RWPE1 (cell line): ENCODE measurements at places on chromosomes 7 and 10.

DNA sequence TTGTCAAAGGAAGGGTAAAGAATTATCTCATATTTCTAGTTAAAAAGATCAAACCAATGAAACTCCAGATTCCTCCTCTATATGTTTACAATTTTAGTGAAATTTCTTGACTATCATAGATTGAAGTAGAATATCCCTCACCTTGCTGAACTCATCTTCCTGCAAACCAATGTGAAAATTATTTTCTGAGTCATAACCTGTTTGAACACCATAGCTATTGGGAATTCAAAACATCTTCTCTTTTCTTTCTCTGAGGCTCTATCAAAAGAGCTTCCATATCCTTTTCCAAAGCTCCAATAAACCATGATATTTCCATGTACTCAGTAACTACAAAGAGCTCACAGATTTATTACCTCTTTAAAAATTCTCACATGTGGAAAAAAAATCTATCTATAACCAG, 134.3 kb downstream of the DOCK4 start:
- DNase-seq = peak; percentile 11

- no peak for DNase-seq
These were observed 534.9 kb downstream of the DNAJB6 start for GRCh38 chr7:157871681-157872080.

GRCh38 chr10:102468683-102469082, 17.3 kb upstream of the C10orf95 start:
- no peak for DNase-seq

- DNase-seq = no peak
These were observed 37.2 kb downstream of the EXOC4 start for GRCh38 chr7:133290041-133290440.

GRCh38 chr10:126902157-126902556, 3.1 kb upstream of the DOCK1 start:
- DNase-seq = peak; percentile 96

DNA sequence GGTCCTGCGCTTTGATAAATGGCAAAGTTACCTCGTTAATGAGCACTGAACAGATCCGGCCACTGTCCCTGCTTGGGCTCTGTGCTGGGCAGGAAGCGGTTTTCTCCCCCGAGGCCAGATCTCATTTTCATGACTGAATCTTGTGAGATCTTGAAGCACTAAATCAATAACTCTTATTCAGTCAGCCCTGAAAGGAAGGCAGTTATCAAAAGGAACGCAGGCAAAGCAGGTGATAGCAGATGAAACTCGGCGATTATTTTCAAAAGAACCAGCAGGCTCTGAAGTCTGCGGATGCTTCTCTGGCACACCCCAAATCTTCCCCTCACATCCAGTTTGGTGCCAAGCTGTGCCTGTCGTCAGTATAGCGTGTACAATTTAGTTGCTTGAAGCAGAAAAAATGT, 228.7 kb downstream of the BAMBI start:
- DNase-seq = no peak

- no peak for DNase-seq
These were observed 9.7 kb downstream of the STAMBPL1 start for GRCh38 chr10:88889559-88890337.

DNA sequence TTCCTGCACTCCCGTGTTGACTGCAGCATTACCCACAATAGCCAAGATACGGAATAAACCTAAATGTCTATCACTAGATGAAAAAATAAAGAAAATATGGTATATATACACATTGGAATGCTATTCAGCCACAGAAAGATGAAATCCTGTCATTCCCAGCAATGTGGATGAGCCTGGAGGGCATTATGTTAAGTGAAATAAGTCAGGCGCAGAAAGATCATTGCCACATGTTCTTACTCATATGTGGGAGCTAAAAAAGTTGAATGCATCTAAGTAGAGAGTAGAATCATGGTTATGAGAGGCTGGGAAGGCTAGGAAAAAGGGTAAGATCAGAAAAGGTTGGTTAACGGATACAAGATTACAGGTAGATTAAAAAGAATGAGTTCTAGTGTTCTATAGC, 219.1 kb upstream of the MKI67 start:
- no peak for DNase-seq

- no peak for DNase-seq
These were observed 742 bp upstream of the TYSND1 start for GRCh38 chr10:70147259-70147625.

GRCh38 chr10:132064082-132064755, 1.5 kb upstream of the JAKMIP3 start:
- no peak for DNase-seq

DNA sequence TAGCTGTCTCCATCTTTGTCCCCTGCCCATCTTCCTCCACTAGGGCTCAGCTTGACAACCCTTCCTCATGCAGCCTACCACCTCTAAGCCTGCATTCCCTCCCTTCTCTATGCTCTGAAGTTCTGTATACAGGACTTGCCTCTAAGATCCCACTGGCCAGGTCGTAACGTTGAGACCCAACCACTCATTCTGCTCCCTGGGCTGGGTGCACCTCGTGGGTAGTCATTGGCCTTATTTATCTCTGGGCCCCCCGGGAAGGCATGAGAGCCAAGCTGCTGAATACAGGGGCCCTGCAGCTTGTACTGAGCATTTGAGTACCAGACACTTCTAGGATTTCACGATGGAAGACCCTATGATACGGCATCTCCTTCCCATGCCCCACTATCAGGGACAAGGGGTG, 31.2 kb downstream of the MYL10 start:
- DNase-seq = no peak

GRCh38 chr10:43682956-43683355, 34.3 kb upstream of the ZNF32 start:
- DNase-seq = no peak

GRCh38 chr7:142669074-142669654, 80.1 kb upstream of the PRSS1 start:
- no peak for DNase-seq

GRCh38 chr7:141313896-141314295, 237.3 kb upstream of the AGK start:
- no peak for DNase-seq

DNA sequence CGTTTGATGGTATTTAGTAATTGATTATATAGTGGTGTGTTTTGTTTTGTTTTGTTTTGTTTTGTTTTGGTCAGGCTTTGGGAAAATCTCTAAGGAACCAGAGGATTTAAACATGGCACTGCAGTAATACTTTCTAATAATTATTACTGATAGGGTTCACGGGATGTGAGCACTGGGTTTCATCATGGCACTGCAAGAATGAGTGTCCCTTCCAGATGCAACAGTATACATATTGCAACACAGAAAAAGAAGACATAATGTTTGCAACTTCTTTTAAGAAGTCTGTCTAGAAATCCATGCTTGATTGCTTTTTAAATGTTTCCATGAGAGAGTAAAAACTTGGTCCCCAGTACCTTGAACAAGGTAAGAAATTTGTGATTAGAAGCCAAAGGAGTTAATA, 2.2 kb upstream of the CDCA7L start:
- DNase-seq = no peak

- no peak for DNase-seq
These were observed 159.2 kb downstream of the NEURL1 start for GRCh38 chr10:103652599-103653281.

DNA sequence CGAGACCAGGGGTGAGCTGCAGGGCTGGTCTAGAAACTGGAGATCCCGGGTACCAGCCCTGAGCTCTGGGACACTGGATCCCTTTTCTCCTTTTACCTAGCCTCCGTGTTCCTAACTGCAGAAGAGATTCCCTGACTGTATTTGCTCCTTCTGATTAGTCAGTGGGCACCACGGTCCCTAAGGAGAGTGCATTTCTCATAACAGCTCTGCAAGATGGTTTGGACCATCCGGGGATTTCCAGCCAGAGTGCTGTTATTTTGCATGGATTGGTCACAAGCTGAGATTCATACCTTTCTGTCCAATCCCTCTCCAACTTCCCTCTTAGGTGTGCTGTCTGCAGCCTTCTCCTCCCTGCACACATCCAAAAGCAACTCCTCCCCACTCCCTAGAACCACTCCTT, 122.6 kb downstream of the MYL10 start:
- DNase-seq = no peak

- DNase-seq = no peak
These were observed 169.0 kb downstream of the AHR start for GRCh38 chr7:17467386-17467945.

- DNase-seq = peak; percentile 93
These were observed 8.3 kb downstream of the XPNPEP1 start for GRCh38 chr10:109914966-109915365.

DNA sequence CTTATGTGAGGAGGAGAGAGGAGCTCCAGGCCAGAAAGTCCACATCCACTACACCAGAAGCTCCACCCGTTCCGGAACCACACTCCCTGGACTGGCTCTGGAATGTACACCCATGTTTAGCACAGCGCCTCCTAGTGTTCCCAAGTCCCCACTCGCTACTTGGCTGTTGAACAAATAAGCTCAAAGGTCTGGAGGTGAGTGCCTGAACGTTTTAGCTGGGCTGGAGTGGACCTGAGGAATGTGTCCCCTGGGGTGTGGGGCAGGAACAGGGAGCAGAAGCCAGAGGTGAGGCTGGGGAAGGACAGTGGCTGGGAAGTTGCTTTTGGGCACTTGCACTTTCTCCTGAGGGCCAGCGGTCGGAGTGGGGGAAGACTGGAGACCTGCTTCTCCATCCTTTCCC, 164.1 kb upstream of the CDCA7L start:
- no peak for DNase-seq

- no peak for DNase-seq
These were observed 908 bp downstream of the CRYGN start for GRCh38 chr7:151438864-151439601.

- DNase-seq = no peak
These were observed 195.1 kb downstream of the CCSER2 start for GRCh38 chr10:84523526-84523925.

- DNase-seq = peak; percentile 87
These were observed at the start of gene STX1A for GRCh38 chr7:73718905-73719805. Gene STX1A (minus strand): TSS chr7:73719669. CDS start chr7:73719631, 38 bp downstream.

GRCh38 chr10:52956461-52956860, 183.9 kb upstream of the MBL2 start:
- DNase-seq = peak; percentile 15

- DNase-seq = peak; percentile 18
These were observed 36.8 kb upstream of the CDC14C start for GRCh38 chr7:48887500-48887899.

- DNase-seq = no peak
These were observed 129.2 kb downstream of the BAMBI start for GRCh38 chr10:28806488-28806941.

DNA sequence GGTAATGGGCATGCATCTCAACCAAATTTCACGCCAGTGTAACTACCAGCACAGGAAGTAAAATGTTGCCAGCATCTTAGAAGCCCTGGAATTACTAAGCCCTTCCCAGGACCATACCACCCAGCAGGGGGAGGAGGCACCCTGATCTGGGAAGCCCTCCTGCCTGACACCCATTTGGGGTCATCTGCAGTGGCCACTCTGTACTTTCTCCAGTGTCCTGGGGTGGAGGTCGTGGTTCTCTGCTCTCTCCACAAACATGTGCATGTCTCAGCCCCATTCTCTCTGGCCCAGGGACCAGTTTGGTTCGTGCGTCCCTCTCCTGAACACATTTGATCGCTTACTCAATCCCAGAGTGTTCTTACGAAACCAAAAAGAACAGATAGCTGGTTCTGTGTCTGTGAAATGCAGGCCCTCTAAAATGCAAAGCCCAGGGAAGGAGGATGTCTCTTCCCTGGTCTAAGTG, 9.4 kb upstream of the LRRC27 start:
- peak; percentile 51 for DNase-seq

DNA sequence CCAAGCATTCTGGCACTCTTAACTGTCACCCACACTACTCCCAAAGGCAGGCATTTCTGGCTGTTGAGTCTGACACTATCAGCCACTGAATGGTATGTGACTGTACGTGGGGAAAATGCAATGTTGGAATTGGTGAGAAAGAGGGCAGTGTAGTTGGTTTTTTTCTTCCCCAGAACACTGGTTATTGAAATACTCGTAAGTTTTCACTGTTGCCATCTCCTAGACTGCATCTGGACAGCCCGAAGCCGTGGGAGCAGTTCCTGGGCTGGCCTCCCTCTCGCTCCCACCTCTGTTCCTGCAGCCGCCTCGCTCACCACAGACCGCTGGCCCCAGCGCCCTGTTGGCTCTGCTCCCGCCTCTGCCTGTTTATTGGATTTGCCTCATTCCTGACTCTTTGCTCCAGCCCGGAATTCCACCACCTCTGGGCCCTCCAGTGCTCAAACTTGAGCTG, 5.7 kb downstream of the PLCE1 start:
- DNase-seq = no peak

GRCh38 chr7:102044984-102045673, 227.7 kb downstream of the CUX1 start:
- no peak for DNase-seq

DNA sequence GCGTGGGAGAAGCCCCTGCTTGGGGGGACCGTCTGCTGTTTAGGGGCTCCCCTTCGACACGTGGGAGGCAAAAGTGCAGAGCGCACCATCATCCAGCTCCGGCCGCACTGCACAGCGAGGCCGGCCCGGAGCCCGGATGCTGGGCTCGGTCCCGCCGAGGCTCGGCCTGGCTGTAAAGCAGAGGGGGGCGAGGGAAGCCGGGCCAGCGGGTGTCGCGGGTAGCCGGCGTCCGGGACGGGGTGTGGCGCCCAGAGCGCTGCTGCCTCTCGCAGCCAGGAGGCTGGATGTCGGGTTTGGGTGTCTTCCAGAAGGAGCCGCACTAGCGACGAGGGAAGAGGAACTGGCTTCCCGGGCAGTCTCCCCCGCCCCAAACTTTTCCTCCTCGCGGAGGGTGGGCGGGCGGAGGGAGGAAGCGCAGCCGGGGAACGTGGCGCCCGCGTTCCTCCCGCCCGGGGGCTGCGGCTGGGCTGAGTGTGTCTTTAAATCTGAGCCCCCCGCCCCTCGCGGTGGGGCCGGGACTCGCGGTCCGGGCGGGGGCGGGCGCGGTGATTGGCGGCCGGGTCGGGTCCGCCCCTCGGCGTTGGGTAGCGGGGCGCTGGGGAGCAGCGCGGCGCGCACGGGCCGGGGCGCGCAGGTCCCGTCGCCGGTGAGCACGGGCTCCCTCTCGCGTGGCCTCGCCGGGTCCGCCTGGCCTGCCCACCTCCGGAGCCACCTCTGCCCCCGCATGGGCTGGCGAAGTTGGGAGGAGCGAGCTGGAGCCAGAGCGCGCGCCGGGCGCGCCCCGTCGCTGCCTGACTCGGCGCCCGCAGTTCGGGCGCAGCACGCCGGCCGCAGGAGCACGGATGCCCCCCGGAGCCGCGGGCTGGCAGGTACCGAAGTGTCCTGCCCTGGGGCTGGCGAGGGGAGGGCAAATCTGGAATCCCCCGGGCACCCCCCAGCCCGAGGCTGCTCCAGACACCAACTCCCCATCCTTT, at the start of gene PALD1:
TSS of gene PALD1 (plus strand) at position 577 of the 974 bp plus-strand sequence. CDS start 47,185 bp downstream, outside the sequence.
- peak; percentile 56 for DNase-seq

DNA sequence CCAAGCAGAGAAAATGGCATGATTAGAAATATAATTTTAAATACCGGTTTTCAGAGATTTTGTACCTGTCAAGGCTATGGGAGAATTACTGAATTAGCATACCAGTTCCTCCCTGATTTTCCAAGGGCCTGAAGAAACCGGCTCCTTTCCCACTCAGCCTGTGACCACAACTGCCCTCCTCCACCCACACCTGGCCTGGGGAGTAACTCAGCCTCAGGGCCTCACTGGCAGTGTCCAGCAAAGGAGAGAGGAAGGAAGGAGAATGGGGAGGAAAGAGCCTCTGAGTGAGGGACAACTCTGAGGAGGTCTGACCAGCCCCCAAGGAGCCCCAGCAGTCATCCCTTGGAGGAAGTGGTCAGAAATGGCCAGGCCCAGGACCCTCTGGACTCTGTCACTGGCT, 98.0 kb upstream of the LYZL2 start:
- no peak for DNase-seq
